Right cardiac atrium (tissue), 5 donors: ENCODE measurements at places on chromosomes 6 and 20.

- DNase-seq: no peak
Observed at GRCh38 chr20:10304471-10305046, 85.9 kb downstream of the SNAP25 start.

DNA sequence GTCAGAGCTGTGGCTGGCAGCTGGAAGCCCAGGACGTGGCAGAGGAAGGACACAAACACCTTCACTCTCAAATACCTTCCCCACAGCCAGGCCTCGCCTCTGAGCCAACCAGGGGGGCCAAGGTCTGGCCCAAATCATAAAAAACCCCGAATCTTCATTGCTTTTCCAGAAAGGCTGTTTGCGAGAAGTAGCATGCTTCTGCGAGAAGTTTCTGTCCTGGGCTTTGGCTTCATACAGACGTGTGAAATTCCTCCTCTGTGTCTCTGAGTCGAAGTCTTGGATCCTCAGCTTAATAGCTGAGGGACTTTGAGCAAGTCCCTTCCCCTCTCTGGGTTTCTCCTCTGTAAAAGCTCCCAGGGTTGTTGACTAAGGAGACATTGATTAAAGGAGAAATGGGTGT, 63.0 kb downstream of the CHMP4B start:
- no peak for DNase-seq

GRCh38 chr6:6826095-6826901, 237.8 kb downstream of the LY86 start:
- peak; percentile 55 for DNase-seq

DNA sequence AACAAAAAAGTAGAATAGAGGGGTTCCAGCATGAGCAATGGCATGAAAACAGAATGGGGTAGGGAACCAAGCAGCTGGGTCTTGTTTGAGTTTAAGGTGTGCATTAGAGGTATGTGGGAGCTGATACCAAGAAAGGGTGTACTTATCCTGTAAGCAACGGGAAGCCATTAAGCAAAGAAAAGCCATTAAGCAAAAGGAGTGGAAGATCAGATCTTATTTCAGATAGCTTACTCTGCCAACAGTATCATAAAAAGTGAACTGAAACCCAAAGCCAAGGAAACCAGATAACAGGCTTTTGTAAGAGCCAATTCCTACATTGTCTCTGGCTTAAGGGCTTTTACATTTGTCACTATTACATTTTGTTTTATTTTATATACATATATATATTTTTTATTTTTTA, 21.3 kb upstream of the BEND6 start:
- no peak for DNase-seq

DNA sequence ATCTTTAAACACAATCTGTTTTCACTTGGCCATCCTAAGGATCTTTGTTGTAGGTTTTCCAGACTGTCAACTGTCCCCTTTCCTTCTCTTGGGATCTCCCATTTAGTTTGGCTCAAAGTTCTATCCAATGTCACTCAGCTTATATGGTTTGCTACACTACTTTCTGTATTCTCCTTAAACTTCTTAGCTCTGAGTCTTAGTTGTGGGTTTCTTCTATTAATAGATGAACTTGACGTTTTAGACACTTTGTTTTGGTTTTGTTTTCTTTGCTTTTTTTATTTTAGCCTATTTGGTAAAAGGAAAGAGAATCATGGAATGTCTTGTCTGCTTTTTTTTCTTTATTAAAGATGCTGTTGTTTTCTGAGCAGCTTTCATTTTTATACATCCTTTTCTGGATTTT, 11.4 kb downstream of the RMND1 start:
- no peak for DNase-seq

- no peak for DNase-seq
Observed at GRCh38 chr20:61424628-61425420, 172.8 kb downstream of the CDH4 start.

DNA sequence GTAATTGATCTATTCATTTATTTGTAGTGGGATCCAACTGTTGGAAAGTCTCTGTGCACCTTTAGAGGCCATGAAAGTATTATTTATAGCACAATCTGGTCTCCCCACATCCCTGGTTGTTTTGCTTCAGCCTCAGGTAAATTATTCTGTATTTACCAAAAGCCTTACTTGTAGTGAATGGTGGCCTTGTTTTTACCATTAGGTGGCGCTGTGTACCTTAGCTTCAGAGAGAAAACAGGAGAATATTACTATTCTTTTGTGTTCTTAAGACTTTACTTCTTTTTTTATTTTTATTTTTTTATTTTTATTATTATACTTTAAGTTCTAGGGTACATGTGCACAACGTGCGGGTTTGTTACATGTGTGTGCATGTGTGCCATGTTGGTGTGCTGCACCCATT, 23.7 kb downstream of the PEX7 start:
- DNase-seq: no peak

DNA sequence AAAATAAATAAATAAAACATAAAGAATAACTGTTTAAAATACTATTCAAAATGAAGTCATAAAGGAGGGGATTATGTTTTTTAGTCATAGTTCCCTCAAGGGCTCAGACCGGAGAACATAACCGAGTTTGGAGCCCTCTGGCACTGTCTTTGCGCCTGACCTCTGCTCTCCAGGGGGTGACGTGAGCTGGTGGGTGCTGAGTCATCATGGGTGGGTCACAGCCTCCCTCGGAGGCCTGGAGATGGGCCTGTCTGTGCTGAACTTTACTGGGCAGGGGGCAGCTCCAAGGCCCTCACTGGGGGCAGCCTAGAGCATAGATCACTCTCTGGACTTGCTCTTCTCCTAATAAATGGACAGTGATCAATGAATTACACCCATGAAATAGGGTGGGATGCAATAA, 3.1 kb upstream of the MAVS start:
- DNase-seq: no peak

GRCh38 chr6:13695252-13695651, 16.4 kb downstream of the RANBP9 start:
- no peak for DNase-seq

DNA sequence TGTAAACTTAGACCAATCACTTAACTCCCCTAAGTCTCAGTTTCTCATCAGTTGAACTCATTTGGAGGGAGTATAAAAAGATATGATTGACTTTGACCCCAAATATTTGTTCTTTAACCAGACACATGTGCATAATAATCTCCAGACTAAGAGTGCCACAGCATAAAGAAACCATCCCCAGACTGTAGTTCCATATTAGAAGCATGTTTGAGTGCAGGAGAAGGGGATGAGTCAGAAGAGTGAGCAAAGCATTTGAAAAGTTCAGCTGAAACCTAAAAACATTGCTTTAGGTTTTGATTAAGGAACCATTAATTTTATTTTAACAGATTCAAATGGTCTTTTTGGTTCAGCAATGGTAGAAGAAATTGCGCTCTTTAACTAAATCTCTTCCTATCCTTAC, 654.8 kb downstream of the UTRN start:
- DNase-seq: no peak

GRCh38 chr6:53344969-53345368, 3.8 kb downstream of the ELOVL5 start:
- no peak for DNase-seq

DNA sequence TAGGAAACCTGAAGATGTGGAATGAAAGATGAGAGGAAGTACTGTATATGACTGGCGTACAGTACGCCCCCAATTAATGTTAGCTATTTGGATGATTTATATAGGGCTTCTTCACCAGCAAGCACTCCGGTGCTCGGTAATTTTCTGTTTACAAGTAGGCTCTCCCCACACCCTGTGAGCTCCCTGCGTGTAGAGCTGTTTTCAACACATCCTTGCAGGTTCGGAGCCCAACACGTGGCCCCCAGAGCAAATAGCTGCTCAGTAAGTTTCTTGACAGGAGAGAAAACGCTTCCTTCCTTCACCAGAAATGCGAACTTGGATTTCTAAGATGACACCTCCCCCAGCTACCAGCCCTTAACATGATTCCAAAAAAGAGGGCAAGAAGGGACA, 1.2 kb upstream of the RAB22A start:
- no peak for DNase-seq

GRCh38 chr6:89281779-89282246, 33.3 kb downstream of the GABRR2 start:
- no peak for DNase-seq

GRCh38 chr6:106477790-106478189, 117.3 kb downstream of the CRYBG1 start:
- DNase-seq: no peak
